Fibroblast of villous mesenchyme (primary cell): ENCODE measurements at places on chromosomes 1 and 21. TPM values are rescaled to one million over a fixed set of nuclear protein-coding genes. Genes with fewer than 3 reads are reported as not detected.
A peak's percentile ranks its signal among the peaks of the same experiment; 100 is the strongest.

LCK gene
- total RNA-seq: 0.43 TPM in 1 of 2 replicates, not detected in the other

RGS13 gene
- not detected in 2 replicates for total RNA-seq

NPPA gene
- total RNA-seq: 0.32 TPM in 1 of 2 replicates, not detected in the other

LCE2C gene
- total RNA-seq: not detected in 2 replicates

PPM1J gene
- 0.43 and 1.3 TPM in 2 replicates for total RNA-seq

ROR1 gene
- total RNA-seq: 8.6 and 10.3 TPM in 2 replicates

- no peak for DNase-seq
Measured at GRCh38 chr1:78664763-78665162, 15.1 kb downstream of the IFI44 start.

DNA sequence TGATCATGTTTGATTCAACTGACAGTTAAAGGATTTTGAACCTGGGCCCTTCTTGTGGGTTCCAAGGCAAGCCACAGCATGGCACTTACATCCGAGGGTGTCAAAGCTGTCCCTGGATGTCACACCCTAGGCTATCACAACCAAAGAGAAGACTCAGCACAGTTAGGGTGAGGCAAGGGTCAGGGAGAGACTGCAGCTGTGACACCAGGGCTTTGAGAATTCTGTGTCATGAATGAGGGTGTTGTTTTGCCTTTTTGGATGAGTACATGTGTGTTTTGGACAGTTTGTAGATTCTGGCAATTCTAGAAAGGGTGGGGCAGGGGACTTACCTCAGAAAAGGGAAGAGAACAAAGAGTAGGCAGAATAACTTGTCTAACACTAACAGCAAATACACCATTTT lies 37.8 kb upstream of the ZNF326 start:
- no peak for DNase-seq

DNA sequence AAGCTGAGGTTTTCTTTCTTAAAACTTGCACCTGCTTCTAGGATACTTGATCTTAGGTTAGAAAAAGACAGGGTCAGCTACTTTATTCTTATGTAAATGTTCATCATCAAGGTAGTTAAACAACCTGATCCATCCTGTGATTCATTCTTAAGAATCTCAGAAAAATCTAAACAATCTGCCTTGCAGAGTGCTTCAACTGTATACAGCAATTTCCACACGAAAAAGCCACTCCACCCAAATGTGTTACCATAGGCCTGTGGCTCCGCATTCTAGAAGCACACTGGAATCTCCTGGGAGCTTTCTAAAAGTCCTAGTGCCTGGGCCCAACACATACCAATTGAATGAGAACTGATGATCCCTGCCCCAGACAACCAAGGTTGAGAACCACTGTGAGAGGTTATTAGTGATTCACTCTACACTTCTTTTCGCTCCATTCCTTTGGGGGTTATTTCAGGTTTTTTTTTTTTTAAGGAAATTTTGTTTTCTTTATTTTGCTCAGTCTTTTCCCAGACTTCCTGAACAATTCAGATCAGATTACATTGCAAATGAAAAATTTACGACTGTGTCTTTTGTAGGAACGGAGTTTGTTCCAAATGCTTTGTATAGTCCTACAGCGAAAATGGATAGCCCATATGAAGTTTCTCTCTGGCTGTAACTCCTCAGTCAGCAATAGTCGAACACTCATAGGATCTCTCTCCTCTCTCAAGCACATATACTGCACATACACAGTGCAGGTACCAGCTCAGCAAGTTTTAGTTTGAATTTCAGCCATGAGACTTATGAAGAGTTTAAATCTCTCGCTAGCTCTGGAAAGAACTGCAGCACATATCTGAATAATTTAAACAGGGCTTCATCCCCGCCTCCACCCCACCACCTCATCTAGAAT lies 16.1 kb downstream of the SMYD2 start:
- peak; percentile 61 for DNase-seq

DNA sequence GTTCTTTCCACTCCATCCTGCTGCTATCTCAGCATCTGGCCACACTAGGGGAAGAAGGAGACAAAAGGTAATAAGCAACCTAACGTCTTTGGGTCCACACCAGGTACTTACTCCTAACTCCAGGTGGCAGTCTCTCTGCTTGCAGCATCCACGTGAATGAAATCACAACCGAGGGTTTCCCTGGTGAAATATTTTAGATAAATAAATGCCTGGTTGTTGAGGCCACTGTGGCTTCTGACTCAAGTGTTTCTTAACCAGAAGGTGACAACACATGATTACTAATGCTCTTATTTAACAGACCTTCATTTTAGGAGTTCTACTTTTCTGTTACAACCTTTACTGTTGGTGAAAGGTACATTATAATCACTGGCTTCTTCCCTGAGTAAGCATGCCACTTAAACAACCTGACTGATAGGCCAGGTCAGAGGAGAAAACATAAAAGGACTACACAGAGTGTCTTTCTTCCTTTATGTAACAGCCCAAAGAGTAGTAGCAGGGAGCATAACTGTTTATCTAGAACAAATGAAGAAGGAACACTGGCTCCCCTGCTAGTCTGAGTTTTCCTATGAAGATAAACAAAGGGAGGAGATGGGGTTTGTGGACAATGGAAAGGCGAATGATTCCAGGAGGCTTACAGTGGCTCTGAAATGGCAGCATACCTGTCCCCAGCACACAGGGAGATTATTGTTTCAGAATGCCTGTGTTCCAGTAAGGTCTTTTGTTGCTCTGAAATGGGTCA lies 59.9 kb downstream of the SYT6 start:
- DNase-seq: peak; percentile 3

DNA sequence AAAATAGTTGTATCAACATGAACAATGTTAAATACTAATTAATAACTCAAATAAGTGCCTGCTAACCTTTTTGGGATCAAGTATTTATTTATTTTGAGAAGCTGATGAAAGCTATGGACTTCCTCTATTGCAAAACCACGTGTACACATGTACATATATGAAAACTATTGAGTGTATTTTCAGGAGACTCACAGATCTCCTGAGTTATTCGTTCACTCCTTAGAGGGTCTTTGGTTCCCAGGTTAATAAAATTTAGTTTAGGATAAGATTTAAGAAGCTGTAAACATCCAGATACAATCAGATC lies 130.5 kb downstream of the DISC1 start:
- no peak for DNase-seq

DNA sequence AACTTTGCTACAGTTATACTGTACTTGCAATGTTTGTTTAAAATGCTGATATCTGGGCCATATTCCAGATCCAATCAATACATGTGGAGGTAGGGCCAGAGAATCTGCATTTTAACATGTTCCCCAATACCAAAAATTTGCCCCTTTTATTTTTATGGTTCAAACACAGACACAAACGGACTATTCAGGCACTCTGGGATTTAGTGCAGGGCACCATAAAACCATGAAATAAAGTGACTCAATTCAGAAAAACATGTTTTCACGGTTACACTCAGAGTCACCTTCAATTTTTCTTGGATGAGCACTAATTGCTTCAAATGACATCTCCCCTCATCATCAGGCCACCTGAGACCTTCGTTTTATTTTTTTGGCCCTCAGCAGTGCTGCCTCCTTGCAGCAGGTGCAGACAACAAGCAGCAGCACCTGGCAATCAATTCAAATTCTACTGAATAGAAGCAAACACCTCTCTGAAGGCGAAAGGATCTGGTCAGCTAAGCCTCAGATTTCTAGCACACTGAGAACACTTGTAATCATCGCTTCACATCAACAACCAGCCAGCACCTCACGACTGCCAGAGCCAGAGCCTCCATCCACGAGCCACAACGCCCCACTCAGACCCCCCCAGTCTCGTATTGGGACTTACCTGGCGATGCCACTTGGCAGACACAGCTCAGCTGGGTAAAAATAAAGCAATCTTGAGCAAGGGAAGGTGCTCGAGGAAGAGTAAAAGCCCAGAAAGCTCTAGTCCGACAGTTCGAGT lies 1.1 kb downstream of the ERO1B start:
- no peak for DNase-seq

DNA sequence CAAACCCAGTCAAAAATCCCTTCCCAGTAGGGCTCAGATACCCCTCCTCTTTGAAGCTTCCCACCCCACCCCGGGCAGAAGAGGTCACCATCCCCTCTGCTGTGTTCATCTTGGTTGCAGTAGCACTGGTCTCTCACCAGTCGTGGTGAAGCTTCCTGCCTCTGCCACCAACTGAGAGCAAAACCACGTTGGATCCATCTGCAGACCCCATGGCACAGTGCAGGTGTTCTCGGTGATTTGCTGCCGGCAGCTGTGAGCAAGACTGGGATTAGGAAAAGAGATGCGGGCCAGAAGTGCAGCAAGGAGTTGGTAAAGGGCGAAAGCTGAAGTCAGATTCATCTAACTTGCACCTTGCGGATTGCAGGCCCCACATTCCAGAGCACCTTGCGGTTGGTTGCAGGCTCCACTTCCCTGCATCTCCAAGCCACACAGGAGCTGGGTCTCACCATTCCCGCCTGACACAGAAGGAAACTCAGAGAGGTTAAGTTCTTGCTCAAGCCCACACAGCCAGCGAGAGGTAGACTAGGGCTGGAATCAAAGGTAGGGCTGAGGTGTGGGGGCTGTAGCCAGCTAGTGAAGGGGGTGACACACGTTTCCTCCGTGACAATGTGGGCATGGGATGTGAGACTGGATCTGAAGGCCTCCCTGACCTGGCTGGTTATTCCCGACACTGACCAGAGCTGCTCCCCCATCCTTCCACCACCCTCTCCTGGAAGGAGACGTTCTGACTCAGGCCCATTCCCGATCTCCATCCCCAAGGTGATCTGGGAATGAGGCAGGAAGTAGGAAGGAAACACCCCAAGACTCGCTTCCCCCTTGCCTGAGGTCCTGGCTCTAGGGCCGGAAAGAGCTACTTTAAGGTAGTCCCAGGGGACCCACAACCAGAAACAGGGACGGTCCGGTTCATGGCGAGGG lies 3.3 kb upstream of the FAM110D start:
- no peak for DNase-seq

DNA sequence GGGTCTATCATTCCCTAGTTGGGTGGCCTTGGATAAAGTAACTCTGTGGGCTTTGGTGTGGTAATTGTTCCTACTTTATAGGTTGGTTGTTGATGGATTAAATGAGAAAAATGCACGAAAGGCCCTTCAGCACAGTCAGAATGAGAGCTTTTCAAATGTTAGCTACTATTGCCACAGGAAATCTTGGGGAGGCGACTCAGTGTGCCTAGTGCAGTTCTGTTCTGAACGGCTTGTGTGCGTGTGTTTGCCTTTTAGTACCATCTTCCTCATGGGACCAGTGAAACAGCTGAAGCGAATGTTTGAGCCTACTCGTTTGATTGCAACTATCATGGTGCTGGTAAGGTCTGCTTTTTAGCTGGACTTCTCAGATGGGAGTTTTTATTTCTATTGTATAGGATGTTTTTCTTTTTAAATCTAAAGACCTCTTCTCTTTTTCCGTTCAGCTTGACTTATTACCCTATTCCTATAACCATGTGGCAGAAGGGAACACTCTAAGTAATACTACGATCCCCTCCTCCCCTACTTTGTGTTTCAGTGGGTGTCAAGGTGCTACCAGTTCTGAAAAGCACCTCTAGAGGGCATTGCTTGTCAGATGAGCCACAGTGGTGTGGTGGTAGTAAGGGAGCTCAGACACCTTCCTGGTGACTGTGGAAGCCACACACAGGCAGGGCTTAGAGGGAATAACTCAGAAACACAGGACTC lies 9.2 kb downstream of the SFT2D2 start:
- DNase-seq: peak; percentile 47

DNA sequence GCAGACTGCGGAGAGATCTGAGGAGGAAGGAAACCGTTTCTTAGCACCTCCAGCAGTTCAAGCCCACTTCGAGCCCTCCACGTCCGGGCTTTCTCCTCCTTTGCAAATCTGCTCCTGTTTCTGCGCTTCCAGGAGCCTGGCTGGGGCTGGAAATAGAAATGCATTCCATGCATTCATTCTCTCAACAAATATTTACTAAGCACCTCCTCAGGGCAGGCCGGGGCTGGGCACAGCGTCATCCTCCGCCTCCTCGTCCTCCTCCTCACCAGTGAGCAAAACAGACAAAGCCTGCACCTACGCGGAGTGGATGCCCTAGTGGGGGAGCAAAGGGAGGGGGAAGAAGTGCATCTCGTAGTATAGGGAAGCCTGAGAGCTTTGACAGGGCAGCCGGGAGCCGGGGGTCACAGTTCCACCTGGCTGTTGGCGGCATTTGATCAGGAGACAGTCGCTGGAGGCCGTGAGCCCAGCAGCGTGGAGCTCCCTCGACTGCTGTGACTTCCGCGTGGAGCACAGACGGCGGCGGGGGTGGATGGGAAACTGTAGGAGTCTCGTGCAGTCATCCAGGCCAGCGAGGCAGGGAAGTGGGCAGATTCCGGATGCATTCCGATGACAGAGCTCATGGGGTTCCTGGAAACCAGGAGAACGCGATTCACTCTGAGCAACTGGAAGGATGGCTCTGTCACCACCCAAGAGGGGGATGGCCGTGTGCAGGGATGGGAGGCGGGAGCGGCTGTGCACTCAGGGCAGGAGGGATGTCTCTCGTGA lies 93.5 kb downstream of the SIK1 start:
- peak; percentile 89 for DNase-seq

- DNase-seq: peak; percentile 17
Measured at GRCh38 chr1:156858959-156859522, at the start of gene INSRR. INSRR (minus strand) TSS chr1:156859117; CDS start chr1:156858621, 496 bp downstream.

GRCh38 chr1:57632401-57632800 lies 208.5 kb upstream of the DAB1 start:
- no peak for DNase-seq

GRCh38 chr1:226938903-226939437 lies 1.1 kb upstream of the COQ8A start:
- DNase-seq: peak; percentile 58

- DNase-seq: no peak
Measured at GRCh38 chr1:151817353-151817730, 12.1 kb upstream of the LINGO4 start.

DNA sequence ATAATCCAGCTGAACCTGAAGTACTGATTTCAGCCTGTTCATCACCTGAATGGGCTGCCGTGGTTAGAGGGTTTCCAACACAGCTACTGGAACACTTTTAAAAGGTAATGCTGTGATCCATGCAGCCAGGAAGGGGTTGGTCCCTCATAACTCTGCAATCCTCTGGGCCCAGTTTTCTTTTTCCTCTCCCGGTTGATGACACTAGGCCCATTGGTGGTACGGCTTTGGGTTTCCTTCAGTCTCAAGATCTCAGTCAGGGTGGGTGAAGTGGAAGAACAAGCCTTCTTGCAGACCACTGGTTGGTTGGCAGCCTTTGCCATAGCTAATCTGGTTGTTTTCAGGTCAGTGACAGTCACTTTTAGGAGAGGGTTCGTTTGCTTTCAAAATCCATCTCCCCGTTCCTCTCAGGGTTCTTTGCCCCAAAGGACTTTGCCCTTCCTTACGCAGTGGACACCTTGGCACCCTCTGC lies 502 bp upstream of the SLC35A3 start:
- no peak for DNase-seq

DNA sequence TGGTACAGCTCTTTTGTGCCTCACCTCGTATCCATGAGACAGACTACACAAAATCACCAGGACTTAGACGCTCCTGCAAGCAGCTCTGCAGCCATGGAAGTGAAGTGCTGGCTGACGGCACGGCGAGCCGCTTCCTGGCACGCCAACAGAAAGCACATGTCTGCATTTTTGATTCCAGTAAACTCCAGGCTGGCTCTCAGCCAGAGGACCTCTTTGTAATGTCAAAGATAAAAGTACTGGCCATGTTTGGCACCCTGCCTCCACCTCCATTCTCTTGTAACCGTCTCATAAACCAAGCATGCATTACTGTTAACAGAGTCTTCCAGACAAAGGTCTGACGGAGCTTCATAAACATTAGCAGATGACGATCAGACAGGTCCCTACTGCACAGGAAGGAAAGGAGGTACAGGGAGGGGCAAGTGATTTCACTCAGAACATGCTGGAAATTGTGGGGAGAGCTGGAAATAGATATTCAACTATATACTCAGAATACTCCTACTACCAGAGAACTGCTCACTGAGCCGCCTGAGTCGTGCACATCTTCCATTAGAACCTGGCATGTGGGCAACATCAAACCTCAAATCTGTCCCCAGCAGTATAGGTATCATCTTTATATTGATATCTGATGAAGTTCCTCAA lies 632.0 kb downstream of the SMYD3 start:
- DNase-seq: peak; percentile 99
